Activated naive CD4-positive, alpha-beta T cell treated with Interleukin-2 at 50 U/mL for 16 hours (primary cell): ENCODE measurements at places on chromosomes 16 and 17.

DNA sequence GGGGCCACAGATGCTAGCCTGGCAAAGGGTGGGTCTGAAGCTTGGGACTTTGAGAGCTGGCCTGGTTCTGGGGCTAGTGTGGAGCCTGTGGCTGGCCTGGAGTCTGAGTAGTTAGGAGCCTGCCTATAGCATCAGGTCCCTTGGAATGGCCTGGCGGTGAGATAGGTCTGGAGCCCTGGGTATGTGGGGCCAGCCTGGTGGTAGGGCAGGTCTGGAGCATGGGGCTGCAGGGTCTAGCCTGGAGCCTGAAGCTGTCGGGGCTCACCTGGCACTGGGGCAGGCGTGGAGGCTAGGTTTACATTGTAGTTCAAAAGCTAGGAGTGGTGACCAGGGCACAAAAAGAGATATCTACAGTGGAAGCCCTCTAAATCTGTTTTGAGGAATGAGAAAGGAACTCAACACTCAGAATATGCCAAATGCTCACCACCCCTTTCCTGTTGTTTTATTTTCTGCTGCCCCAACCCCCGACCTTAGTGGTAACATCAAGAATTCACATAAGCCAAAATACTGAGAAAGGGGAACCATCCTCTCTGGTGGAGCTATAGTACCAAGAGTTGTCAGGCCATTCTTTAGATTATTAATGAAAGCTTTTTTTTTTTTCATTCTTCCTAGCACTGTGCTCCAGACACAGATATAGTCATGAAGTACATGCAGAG lies 100.3 kb downstream of the TANC2 start:
- no peak for DNase-seq

- no peak for DNase-seq
These were observed 8.8 kb upstream of the VPS4A start for GRCh38 chr16:69302301-69302700.

DNA sequence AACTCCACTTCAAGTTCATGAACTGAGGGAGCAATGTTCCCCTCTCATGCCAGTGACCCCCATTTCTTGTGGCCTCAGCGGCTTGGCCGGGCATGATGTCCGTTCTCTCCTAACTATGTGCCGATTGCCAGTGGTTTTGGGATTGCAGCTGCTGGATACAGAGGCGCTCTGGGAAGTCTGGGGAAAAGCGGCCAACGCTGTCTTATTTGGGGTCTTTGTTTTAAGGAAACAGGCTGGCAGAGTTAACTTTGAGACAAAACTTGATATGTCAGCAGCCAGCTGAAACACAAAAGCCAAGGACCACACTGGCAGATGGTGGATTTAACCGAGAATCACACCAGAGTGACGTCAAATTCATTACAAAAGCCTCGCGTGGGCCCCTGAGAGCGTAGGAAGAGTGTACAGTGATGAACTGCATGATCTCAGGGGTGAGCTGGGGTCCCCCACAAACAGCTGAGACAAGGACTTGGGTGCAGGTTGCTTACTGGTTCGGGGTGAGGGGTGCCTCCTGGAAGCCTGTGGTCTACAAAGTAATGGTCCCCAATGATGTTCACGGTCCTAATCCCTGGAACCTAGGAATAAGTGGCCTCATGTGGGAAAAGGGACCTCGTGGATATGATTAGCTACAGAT lies 180.4 kb downstream of the IRF8 start:
- no peak for DNase-seq

- peak; percentile 85 for DNase-seq
These were observed 1.1 kb upstream of the MLLT6 start for GRCh38 chr17:38703742-38704605.

- peak; percentile 53 for DNase-seq
These were observed 15.9 kb downstream of the ARHGAP23 start for GRCh38 chr17:38444151-38444550.

GRCh38 chr16:29148867-29149272 lies 164.0 kb downstream of the LAT start:
- DNase-seq = peak; percentile 62

GRCh38 chr16:9840761-9841665 lies 341.2 kb downstream of the GRIN2A start:
- no peak for DNase-seq

DNA sequence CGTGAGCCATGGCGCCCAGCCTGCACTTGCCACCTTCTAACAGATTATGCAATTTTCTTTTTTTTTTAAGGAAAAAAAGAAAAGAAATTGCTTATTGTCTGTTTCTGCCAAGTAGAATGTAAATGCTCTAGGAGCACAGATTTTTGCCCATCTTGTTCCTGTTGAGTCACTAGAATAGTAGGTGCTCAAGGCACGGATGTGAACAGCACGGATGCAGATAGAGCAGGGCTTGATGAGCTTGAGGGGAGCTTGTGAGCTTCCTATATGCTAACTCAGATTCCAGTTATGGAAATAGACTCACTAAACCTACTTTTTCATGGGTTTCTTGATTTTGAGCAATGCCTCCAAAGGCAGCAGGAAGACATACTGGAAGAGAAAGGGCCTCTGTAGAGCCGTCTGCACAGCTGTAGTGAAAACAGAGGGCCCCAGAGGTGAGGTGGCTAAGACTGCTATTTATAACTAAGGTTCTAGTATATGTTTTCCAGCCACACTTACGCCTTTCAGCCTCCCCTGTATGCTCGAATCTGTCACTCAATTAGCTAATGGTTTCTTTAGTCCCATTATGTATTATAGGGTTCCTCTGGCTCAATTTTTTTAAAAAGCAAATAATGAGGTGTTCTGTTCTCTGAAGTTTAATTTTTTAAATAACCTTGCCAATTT lies 72.8 kb downstream of the WWP2 start:
- no peak for DNase-seq

GRCh38 chr17:33014751-33015150 lies 23.1 kb downstream of the SPACA3 start:
- no peak for DNase-seq

DNA sequence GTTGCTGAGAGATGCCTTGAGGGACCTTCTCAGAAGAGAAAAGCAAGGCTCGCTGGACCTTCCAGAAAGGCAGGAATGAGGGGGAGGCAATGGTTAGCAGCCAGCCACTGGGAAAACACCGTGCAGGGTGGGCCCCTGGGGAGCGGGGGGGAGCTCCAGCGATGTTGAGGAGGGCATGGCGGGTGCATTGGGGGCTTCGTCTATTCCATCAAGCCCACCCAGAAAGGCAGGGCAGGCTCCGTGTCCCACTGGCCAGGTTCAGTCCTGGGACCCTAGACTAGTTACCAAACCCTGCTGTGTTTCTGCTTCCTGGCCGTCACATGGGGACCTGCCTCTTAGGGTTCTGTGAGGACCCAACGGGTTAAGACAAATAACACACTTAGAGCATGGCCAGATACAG lies 64.6 kb downstream of the AXIN2 start:
- DNase-seq = no peak

DNA sequence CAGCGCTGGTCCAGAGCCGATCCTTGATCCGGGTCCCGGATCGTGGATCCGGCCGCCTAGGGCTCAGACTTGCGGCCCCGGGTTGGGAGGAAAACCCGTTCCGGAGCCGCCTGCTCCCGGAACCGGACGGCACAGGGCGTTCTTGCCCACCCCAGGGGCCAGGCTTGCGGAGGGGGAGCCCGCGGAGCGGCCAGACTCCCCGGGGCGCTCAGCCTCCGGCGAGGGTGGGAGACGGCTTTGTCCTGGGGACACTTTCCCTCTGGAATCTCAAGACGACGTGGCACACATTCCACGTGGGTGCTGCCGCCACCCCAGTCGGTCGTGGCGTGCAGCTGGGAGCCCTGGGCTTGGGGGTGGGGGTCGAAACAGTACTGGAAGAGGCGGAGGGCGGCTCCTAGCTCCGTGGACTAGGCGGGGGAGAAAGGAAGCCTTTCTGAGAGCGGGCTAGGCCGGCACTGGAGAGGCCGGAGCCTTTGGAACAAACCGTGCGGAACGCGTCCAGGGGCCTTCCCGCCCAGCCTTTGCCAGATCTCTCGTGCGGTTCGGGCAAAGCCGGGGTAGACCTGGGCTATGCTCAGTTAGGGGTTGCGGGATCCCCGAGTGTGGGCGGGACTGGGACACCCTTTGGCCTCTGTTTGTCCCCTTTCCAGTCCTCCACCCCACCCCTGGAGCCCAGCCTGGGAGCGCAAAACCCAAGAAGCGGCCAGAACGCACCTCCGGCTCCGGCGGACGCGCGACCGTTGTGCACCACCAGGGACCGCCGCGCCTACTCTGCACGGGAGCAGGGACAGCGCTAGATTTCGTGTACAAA lies 26.5 kb downstream of the SREBF1 start:
- no peak for DNase-seq

DNA sequence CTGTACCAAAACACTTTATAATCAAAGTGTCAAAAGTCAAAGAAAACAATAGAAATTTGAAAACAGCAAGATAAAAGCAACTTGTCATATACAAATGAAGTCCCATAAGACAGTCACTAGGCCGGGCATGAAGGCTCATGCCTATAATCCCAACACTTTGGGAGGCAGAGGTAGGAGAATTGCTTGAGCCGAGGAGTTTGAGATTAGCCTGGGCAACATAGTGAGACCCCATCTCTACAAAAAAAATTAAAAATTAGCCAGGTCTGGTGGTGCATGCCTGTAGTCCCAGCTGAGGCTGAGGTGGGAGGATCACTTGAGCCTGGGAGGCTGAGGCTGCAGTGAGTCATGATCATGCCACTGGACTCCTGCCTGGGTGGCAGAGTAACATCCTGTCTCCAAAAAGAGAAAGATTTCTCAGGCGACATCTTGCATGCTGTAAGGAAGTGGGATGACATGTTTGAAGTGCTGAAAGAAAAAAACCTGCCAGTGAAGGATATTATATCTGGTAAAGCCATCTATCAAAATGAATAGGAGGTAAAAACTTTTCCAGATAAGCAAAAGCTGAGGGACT lies 98.7 kb upstream of the NACA2 start:
- no peak for DNase-seq

GRCh38 chr17:17890773-17891759 lies 54.3 kb upstream of the SREBF1 start:
- peak; percentile 35 for DNase-seq

DNA sequence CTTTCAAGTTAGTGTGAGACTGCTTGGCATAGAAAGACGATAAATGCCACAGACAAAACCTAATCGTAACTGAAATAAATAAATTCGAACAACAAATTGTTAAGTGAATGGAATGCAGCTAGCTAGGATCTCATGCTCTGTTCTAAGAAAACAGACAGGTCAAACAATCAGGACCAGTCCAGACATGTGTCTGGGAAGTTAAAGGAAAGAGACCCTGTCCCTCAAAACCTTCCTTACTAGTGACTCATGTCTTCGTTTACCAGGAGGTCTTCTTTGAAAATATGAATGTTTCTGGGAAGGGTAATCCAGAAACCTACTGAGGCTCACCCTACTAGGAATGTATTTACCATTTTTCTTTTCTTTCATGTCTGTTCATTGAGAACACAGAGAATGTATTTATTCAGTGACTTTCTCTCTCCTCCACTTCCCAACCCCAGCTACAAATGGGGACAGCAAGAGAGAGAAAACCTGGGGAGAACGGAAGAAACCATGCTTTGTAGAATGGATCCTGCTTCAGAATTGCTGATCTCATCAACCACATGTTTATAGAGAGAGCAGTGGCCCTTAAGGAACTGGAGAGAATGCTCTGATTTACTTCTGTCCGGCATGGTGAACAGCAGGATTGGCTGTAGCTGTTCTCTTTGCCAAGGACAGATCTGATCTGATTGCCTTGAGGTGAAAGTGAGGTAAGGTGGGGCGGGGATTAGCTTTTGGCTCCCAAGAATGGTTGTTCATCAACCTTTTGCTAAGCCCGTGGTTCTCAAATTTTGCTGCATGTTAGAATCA lies 39.4 kb upstream of the DHX8 start:
- no peak for DNase-seq

DNA sequence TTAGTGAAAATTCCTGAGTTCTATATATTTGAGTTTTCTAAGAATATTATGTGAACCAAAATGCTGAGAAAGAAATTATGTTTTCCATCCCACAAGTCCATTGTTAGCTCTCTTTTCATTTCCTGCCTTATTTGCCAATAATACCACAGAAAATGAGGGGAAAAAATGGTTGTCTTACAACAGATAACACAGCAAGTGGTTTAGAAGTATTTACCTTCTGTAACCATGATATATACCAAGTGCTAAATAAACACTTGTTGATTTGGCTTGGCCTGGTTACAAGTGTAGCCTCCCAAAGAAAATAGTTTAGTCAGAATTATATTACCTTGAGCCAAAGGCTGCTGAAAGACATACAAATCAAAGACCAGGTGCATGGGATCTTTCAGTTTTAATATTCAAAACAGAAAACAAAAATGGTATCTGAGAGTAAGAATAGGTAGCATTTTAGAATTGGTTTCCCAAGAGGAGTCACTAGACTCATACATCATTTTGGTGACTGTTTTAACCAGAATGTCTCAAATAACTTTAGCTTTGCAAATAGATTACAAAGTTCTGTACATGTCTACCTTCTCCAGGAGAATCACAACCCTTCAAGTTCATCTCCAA lies 439.8 kb upstream of the DYNLRB2 start:
- DNase-seq = no peak

GRCh38 chr17:81370294-81370693 lies 25.0 kb upstream of the BAHCC1 start:
- DNase-seq = no peak

GRCh38 chr17:45834471-45835396 lies 9.9 kb upstream of the SPPL2C start:
- no peak for DNase-seq

GRCh38 chr17:48058393-48059124 lies 10.4 kb downstream of the NFE2L1 start:
- DNase-seq = no peak

- DNase-seq = no peak
These were observed 126.4 kb downstream of the USP22 start for GRCh38 chr17:20916383-20916782.

DNA sequence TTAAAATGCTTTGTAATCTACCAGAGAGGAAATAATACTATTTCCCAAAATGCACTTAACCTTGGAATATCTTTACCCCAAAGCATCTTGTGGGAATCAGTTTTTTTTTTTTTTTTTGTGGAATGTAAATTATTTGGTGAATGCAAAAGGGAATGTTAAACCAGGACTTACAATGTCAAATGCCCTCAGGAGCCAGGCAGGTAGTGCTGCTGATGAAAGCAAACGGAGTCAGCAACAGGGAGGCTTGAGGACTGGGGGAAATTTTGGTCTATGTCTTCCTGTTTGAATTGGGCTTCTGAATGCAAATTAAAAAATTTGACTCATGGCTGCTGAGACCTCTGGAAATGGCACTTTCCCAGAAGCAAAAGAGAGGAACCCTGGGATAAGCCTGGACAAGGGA lies 96.5 kb upstream of the NLRP1 start:
- no peak for DNase-seq

GRCh38 chr17:41592601-41593305 lies 6.1 kb upstream of the KRT14 start:
- DNase-seq = no peak

- no peak for DNase-seq
These were observed 78.8 kb upstream of the CRHR1 start for GRCh38 chr17:45705123-45706009.

- DNase-seq = no peak
These were observed 160.9 kb downstream of the MAP2K6 start for GRCh38 chr17:69575346-69575761.

- no peak for DNase-seq
These were observed 141.5 kb upstream of the MED13 start for GRCh38 chr17:62206550-62206949.
